ENCODE measurements at places on chromosomes 16 and 17.

DNA sequence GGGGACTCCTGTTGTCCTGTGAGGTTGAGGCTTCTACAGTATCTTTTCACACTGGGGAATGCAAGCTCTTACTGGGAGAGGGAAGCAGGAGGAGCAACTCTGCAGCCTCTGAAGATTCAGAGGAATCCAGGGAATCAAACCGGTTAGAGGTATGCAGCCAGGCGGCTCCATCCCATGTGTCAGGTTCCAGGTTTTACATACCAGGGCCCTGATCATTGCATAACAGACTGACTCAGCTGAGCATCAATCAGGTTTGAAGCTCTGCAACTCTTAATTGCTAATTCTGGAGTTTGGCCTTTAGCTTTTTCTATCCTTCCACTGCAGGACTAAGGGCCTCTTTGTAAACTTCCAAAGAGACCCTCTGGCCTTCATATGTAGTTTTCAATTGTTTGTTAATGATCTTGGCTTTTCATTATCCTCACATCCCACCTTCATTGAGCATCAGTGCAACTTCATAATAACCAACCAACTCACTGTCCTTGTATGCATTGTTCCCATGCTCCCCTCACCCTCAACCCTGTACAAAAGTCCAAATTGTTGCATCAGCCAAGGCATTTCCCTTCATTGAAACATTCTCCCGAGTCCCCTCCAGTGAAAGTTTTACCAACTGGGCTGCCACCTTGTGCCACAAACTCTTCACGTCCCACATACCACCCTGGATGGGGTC is 59.7 kb upstream of the DHX40 start:
- no peak for DNase-seq

DNA sequence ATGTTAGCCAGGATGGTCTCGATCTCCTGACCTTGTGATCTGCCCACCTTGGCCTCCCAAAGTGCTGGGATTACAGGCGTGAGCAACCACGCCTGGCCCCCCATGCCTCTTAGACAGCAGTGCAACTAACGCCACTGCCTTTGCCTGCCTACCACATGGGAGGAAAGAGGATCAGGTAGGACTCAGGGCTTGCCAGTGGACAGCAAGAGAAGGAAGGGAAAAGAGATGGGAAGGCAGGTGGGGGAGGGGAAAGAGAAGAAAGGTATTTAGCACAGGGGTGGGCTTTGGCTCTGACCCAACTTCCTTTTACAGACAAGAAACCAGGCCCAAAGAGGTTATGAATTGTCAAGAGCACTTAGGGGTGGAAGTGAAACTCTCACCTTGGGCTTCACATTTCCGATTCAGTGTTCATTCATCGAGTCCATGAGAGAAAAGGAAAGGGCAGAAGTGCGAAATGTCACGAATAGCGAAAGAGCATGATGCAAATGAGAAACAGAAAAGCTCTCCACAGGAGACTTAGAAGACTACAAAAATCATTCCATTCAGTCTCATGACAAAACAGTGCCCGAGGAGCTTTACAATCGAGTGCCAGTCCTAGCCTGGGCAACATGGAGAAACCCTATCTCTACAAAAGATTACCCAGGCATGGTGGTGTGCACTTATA is 36.4 kb downstream of the CDK5R1 start:
- peak; percentile 56 for DNase-seq

DNA sequence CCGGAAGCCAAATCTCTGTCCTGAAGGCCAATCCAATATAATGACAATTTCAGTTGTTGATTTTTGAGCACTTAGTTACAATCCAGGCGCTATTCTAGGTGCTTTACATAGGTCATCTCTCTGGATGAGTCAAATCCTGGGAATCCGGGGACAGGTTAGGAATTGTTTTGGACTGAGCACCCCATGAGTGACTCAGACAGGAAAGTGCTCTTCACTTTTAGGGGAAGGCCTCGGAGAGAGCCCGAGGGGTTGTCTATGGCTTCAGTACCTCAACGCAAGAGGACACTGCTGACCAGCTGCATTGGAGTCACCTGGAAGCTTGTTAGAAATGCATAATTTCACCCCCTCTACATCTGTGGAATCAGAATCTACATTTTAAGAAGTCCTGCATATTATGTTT is 108.8 kb downstream of the IRX5 start:
- no peak for DNase-seq

- DNase-seq = no peak
These were observed 7.7 kb upstream of the ZNF652 start for GRCh38 chr17:49369760-49370159.

GRCh38 chr16:25872369-25873070 is 180.8 kb downstream of the HS3ST4 start:
- no peak for DNase-seq

- no peak for DNase-seq
These were observed 425.0 kb downstream of the CDH11 start for GRCh38 chr16:64696866-64697265.

DNA sequence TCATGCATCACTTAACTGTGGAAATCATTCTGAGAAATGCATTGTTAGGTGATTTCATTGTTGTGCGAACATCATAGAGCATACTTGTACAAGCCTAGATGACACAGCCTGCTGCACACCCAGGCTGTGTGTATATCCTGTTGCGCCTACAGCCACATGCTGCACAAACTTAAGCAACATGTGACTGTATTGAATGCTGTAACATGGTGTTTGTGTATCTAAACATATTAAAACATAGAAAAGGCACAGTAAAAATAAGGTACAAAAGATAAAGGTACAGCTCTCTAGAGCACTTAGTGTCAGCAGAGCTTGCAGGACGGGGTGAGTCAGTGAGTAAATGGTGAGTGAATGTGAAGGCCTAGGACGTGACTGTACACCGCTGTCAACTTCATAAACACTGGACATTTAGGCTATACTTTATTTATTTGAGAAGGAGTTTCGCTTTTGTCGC is 11.9 kb downstream of the FOXK2 start:
- no peak for DNase-seq

All from CD4-positive, alpha-beta T cell treated with Interleukin-21 for 1 hour (primary cell).